Amniotic epithelial cell (primary cell): ENCODE measurements at places on chromosomes 11 and 22.
A peak's percentile ranks its signal among the peaks of the same experiment; 100 is the strongest.

GRCh38 chr11:64490562-64491216 lies 100.3 kb upstream of the SLC22A12 start:
- DNase-seq: no peak

DNA sequence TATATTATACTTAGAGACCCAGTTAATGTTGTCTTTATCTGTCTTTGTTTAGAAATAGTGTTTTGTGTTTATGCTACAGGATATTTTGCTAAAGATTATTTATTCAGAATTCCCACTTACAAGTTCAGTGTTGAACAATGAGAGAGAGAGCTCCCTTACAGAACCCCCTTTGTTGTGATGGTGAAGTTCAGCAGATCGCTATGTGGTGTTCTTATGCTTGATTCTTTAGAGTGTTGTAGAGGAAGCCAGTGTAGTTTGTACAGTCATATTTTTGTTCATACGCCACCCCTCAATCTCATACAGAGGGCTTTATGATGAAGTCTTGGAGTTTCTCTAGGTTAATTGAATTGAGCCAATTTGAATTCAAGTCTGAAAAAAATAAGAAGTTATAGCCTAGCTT lies 150.2 kb downstream of the TMEM135 start:
- DNase-seq: no peak

DNA sequence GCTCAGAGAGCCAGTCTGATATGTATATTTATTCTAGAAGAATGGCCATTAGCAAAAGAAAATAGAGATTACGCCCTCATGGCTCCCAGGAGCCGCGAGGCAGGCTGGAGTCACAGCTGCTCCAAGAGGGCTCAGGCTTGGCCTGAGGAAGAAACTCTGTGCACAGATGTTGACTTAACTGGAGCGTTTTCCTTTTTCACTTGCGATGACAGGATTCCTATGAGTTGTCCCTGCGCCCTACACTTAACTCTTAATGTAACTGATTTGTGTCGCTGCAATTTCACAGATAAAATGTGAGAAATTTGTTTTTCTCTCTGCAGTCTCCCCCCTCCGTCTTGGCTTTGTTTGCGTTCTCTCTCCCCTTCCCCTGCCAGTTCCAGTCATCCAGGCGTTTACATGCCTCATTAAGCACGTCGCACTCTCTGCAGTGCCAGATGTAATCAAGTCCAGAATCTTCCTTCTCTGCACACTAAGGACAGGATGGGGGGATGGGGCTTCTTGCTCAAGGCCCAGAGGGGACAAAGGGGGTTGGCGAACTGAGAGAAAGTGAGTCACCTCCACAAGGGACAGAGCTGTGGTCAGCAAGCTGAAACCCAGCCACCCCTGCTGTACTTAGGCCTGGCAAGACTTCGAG lies 1060.1 kb downstream of the NTM start:
- no peak for DNase-seq

DNA sequence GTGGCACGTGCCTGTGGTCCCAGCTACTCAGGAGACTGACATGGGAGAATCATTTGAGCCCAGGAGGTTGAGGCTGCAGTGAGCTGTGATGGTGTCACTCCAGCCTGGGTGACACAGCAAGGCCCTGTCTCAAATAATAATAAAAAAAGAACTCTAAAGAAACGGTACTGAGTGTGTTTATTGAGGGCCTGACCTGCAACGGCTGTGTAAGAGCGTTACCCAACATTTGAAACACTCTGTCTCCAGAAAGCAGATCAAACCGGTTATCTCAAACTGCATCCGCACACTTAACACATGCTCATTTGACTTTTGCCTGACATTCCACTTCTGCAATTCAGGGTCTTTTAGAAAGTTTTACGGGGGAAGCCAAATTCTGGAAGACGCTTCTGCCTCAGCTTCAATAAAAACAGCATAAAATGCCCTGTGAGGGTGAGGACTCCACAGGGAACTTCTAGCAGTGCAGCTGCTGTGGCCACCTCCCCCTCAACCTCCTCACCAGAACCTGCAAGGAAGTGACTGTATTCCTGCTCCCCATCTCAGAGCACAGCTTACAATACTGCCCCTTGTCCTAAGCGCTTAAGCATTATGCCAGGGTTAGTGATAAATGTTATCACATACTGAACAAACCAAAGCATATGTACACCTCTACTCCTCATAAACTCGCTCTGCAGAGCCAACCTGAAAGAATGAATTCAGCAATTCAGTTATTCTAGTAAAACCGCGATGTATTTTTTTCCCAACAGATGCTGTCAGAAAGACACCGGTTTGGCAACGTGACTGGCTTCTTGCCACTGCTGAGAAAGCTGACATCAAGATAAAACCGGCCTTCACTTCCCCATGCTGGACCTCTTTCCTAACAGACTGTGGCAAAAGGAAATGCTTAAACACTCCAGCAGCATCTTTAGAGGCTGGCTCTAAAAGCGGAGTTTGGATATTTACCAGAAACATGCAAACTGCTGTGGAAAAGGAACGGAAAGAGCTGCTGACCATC lies 52.2 kb downstream of the PRDM10 start:
- DNase-seq: peak; percentile 89

DNA sequence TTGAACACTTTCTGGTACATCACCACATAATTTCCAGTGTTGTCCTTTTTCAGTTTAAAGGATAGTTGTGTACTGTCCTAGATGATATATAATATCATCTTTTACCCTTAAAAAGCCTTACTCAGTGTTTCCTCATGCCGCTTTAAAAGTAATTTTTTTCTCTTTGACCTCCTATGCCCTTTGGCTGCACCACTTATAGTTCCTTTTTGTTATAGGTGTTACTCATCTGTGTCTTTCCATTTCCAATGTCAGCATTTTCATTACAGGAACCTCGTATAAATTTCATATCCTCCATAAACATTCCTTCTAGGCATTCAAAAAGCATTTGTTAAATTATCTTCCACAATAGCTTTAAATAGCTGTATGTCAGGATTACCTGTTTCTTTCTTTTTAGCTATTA lies 40.8 kb downstream of the USP47 start:
- DNase-seq: no peak

DNA sequence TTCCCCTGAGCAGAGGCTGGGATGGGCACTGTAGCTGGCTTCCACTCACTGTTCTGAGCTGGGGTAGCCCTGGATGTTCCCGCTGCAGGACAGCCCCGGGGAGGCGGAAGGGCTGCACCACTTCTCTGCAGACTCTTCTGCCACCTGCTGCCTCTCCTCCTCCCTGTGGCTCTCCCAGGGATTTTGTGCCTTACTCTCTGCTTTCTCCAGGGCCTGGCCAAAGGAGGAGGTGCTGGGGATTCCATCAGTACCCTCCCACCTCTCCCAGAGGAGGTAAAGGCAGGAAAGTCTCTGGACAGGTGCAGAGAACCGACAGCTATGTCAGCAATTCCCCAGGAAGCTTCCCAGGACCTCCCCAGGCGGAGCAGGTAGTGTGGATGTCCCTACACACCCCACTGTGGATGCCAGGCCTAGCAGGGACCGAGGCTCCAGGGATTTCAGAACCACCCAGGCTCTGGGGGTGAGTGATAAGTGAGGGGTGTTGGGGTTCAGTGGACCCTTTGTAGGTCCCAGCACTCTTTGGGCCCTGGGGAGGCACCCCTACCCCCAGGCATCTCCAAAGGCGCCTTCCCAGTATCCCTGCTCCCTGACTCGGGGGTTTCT lies 11.3 kb downstream of the DUSP8 start:
- DNase-seq: no peak

DNA sequence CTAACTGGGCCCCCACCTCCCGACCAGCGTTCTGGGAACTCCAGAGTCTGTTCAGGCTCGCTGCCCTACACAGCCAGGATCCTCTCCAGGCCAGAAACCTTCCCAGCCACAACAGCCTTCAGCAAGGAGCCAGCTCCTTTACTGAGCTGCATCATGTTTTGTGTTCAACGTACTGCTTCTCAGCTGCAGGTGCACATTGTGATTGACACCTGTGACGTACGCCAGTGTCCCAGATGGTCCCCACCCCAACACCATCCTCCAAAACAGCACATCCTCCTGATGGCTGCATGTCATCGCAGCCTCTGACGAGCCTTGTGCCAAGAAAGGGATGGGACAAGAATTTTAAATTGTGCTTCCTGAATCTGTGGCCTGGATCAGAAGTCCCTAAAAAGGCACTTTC lies 117.5 kb downstream of the SPATA19 start:
- no peak for DNase-seq

DNA sequence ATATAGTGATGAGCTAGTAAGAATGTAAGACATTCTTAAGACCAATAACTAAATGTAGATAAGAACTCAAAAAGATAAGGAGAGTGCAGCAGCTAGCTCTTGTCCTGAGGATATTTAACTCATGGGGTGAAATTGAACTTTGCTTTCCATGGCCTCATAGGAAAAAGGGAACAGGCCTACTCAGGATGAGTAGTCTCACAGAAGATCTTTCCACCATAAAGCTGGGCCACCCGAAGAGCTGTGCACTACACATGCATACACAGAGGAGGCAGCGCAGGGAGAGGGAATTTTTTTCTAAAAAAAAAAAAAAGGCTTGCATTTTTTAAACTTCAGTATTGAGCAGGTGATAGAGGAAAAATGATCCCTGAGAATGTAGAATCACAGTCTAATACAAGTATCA lies 59.9 kb upstream of the CFAP300 start:
- DNase-seq: peak; percentile 2

DNA sequence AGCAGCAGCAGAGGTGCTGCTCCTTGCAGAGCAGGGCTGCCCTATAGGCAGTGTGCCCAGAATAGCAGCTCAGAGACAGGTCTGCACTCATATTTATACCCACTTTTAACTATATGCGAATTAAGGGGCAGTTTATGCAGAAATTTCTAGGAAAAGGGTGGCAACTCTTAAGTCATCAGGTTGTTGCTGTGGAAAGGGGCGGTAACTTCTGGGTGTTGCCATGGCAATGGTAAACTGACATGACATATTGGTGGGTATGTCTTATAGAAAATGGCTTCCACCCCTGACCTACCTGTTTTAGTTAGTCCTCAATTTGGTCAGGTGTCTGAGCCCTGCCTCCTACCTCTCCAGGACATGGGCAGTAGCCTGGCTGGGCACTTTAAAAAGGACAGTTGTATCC lies 122.3 kb downstream of the ATXN10 start:
- DNase-seq: no peak

GRCh38 chr11:60059052-60059451 lies 2.6 kb downstream of the MS4A3 start:
- DNase-seq: no peak

- no peak for DNase-seq
Measured at GRCh38 chr11:32115446-32115845, 24.6 kb downstream of the RCN1 start.

- DNase-seq: no peak
Measured at GRCh38 chr11:119056421-119056999, 495 bp downstream of the HYOU1 start.

GRCh38 chr11:120914601-120915000 lies 109.3 kb upstream of the TBCEL start:
- no peak for DNase-seq

- no peak for DNase-seq
Measured at GRCh38 chr11:61157743-61158142, 3.5 kb downstream of the VPS37C start.

GRCh38 chr11:128290106-128290840 lies 297.1 kb downstream of the ETS1 start:
- peak; percentile 84 for DNase-seq

DNA sequence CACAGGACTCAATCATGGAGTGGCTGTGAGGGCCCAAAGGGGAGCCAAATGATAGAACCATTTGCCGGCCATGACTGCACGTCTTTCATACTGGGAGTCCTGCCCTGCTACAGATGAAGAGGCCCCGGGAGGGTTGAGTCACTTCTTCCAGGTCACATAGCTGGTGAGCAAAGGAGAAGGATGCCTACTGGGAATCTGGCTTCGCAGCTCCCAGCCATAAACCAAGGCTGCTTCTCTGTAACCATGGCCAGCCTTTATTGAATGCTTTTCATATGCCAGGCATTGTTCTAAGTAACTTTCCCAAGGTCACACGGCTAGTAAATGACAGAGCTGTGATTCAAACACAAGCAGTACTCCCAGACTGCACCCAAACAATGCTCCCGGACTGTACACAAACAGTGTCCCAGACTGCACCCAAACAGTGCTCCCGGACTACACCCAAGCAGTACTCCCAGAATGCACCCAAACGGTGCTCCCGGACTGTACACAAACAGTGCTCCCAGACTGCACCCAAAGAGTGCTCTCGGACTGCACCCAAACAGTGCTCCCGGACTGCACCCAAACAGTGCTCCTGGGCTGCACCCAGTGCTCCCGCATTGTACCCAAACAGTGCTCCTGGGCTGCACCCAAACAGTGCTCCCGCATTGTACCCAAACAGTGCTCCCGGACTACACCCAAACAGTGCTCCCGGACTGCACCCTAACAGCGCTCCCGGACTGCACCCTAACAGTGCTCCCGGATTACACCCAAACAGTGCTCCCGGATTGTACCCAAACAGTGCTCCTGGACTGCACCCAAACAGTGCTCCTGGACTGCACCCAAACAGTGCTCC lies 89.8 kb downstream of the FBXO7 start:
- no peak for DNase-seq

- no peak for DNase-seq
Measured at GRCh38 chr11:75245356-75246005, 4.9 kb downstream of the TPBGL start.

DNA sequence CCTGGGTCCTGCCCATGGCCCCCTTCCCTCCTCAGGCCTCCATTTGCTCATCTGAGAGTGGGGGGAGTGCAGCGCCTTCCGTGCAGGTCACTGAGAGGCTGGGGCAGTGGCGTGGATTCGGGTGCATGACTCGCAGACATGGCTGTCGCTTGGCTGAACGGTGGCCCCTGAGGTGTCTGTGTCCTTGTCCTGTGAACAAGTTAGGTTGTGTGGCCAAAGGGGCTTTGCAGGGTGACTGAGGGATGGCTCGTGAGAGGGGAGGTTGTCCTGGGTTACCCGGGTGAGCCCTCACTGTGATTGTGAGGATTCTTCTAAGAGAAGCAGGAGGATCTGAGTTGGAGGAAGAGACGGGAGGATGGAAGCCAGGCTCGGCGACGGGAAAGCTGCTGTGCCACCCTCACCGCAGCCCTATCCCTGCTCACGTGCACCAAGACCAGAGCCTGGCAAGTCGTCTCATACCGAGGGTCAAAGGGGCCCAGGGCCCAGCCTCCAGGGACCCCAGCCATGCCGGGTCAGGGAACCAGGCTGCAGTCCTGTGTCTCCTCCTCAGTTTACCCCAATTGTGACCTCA lies 79.1 kb downstream of the KCNQ1 start:
- no peak for DNase-seq

- peak; percentile 76 for DNase-seq
Measured at GRCh38 chr11:20611892-20612291, 12.5 kb downstream of the SLC6A5 start.

DNA sequence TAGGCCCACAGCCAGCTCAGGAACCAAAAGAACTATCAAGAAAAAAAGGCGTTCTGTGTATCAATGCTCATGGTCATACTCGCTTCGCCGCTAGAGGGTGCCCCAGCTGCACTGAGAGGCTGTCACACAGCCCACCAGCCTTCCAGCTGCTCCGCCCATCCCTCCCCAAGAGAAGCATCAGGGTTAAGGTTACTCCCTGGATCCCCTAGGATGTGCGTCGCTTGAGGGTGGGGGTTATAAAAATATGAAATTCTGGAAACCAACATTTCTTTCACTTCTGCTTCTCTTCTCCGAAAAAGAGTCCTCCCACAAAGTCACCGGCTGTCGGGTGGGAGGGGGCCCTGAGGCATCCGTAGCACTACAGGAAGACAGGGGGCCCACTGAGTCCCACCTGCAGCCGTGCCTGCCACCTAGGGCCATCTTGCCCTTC lies 1.7 kb downstream of the CBX6 start:
- peak; percentile 64 for DNase-seq

- DNase-seq: peak; percentile 19
Measured at GRCh38 chr11:74506823-74507222, 13.3 kb upstream of the LIPT2 start.

- no peak for DNase-seq
Measured at GRCh38 chr11:21635394-21636145, 557.3 kb upstream of the ANO5 start.

- DNase-seq: no peak
Measured at GRCh38 chr11:9823887-9824385, 160.1 kb downstream of the SWAP70 start.
